ENCODE measurements at places on chromosomes 12 and 14.

GRCh38 chr12:52613384-52614030, 4.9 kb downstream of the KRT73 start:
- no peak for DNase-seq

- DNase-seq = no peak
Observed at GRCh38 chr12:55862286-55862685, 19.6 kb upstream of the MMP19 start.

- DNase-seq = no peak
Observed at GRCh38 chr12:7349418-7349817, 45.5 kb downstream of the ACSM4 start.

DNA sequence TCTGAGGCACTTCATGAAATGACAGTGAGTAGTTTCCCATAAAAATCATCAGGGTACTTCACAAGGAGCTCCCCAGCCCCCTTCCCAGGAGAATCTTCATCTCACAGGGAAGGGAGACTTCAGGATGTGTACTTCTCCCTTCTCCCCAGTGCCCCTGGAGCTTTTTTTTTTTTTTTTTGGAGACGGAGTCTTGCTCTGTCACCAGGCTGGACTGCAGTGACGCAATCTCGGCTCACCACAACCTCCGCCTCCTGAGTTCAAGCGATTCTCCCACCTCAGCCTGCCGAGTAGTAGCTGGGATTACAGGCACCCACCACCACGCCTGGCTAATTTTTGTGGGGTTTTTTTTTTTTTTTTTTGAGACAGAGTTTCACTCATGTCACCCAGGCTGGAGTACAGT, 10.4 kb downstream of the ITPK1 start:
- no peak for DNase-seq

GRCh38 chr14:50600849-50601248, 40.9 kb downstream of the ATL1 start:
- no peak for DNase-seq

GRCh38 chr12:119980242-119980641, 8.8 kb upstream of the BICDL1 start:
- no peak for DNase-seq

GRCh38 chr14:23055621-23056144, 1.6 kb downstream of the CDH24 start:
- no peak for DNase-seq

- DNase-seq = no peak
Observed at GRCh38 chr12:132205271-132206045, 61.2 kb downstream of the NOC4L start.

GRCh38 chr14:33636716-33637115, 314.2 kb downstream of the EGLN3 start:
- DNase-seq = no peak

- DNase-seq = no peak
Observed at GRCh38 chr14:103273145-103273744, 60.8 kb upstream of the EIF5 start.

DNA sequence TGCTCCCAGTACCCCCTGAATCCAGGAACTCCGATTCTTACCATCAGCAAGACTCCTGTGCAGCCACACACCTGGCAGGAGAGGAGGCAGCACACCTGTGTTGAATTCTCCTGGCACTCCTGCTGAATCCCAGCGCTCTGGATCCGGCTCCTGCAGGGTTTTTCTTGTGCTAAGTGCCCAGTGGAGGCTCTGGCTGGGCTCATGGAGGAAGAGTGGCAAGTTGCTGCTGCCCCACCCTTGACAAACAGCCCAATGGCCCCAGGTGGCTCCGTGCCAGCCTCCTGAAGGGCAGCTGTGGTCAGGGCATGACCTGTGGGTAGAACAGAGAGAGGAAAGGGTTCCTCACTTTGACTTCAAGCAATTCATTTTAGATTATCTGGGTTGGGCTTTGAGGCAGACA, 20.0 kb downstream of the CRACR2A start:
- no peak for DNase-seq

DNA sequence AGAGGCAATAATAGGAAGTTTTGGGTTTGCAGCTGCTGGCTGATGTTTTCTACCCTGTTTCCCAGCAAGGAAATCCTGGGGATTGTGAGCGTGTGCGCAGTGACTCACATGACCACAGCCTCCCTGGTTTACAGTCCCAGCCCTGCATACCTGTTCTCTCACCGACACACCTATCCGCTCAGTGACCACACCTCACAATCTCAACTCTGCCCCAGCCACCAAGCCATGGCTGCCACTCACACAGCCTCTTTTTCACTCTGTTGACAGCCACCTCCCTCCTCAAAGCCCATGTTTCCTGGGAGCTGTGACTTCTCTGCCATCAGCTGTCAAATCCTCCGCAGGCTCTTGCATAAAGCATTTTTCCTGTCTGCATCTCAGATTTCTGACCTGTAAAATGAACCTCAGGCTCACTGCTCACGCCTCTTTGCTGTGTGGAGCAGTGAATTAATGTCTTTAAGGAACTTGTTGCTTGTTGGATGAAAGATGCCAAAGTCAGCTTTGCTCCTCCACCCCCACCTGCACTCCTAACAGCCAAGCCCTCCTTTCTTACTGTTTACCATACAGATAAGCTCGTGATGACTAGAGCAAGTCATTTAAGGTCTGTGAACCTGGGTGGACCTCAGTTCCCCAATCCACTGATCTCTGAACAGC, 43.5 kb downstream of the B4GALNT3 start:
- DNase-seq = no peak

DNA sequence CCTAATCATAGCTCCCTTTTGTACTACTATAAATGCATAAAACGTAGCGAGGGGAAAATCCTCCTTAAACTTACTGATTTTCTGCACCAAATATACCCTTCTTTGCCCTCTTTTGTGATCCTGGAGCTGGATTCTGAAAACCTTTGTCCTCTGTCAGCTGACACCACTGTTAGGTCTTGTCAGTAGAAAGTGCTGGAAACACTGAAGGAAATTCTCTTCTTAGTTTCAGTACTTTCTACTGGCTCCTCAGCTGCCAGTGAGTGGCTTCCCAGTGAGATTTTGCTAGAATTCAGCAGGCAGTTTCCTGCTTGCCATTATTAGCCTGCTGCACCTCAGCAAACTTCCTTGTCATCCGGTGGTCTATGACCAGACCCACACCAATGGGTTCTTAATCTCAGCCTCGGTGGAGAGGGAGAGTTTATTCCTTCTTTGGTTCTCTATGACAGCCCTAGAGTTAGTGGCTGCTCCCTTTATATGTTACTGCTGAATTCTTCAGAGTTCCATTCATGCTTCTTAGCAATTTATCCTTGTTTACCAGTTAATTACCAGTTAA, 476.2 kb downstream of the FSCB start:
- no peak for DNase-seq

DNA sequence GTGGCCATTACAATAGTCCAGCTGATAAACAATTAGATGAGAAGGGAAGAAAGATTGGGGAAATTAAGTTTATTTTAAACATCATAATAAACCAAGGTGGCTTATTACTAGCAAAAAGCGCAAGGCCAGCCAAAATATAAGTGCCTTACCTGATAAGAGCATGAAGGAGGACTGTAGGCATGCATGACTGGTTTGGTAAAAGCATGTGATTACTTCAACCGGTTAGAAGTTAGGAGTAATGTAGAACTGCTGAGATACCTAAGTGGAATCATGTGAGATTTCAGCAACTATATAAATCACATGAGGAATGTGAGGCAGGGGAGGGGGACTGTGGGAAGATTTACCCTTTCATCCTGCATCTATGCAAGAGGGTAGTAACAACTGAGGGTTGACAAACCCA, 59.7 kb upstream of the CCDC196 start:
- no peak for DNase-seq

DNA sequence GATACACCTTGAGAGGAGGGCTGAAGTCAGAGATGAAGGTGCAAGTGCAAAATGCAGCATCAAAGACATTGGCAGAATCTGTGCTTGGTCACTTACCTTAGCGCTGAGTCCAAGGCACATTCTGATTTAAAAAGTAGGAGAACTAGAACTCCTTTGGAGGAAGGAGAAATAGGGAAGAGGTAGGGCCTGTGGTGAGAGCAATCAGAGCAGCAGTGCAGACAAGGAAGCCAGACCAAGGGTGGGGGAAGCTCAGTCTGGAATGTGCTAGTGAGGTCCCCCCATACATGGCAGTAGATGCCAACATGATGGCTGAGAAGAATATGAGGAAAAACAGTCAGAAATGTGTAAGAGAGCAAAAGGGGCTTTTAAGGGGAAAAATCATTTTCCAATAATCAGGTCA, 206.5 kb downstream of the SSPN start:
- DNase-seq = no peak

GRCh38 chr12:46386360-46386867, 13.8 kb upstream of the SLC38A2 start:
- DNase-seq = no peak

GRCh38 chr12:131100031-131100674, 146.4 kb downstream of the ADGRD1 start:
- DNase-seq = no peak

DNA sequence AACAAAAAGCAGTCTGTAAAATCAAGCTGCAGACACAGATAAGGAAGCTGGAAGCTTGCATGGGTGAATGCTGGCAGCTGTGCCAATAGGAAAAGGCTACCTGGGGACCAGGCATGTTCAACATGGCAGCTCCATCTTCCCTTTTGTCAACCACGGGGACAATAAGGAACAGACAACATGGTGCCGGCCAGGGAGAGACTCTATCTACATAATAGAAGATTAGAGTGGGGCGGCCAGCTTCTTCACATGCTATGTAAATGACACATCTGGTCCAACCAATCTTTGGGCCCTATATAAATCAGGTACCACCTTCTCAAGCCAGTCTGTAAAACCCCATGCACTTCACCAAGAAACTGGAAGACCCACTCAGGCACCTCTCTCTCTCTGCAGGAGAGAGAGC, 157.6 kb downstream of the SUDS3 start:
- DNase-seq = no peak

- DNase-seq = no peak
Observed at GRCh38 chr12:125148316-125148715, 83.1 kb downstream of the AACS start.

DNA sequence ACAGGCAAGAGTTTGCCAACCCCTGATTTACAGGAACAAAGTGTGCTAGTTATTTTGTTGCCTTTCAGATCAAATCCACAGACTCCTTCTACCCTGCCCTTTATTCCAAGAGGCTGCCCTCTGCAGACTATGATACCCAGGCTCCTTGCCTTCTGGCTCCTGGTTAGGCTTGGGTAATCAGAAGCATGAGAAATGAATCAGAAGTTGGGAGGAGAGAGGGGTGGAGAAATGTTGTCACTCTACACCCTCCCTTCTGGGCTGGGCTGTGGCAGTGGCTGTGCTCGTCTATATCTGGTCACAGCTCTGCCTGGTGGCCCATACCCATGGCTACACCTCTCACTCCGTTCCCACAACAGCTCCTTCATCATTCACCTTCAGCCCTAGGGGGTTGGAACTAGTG, 204.6 kb upstream of the PLXNC1 start:
- DNase-seq = no peak

DNA sequence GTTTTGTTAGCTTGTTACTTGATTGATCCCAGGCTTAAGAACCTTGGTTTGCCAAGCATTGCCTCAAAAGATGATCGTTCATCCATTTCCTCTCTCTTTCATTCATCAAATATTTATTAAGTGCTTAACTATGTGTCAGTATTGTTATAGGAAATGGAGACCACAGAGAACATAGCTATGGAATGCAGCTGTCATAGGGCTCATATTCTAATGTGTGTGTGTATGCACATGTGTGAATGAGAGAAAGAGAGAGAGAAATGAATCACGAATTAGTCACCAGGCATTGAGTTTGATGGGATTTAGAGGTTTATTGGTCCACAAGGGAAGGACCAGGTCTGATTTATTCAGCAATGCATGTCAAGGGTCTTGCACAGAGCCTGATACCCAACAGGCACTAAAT, 71.0 kb upstream of the FBXO21 start:
- no peak for DNase-seq

GRCh38 chr12:14261861-14262260, 103.6 kb upstream of the ATF7IP start:
- DNase-seq = no peak

- no peak for DNase-seq
Observed at GRCh38 chr14:72850360-72850759, 43.5 kb downstream of the DPF3 start.

- no peak for DNase-seq
Observed at GRCh38 chr12:124769163-124769530, 94.5 kb downstream of the SCARB1 start.

- no peak for DNase-seq
Observed at GRCh38 chr12:93154096-93154728, 223.5 kb upstream of the NUDT4 start.

DNA sequence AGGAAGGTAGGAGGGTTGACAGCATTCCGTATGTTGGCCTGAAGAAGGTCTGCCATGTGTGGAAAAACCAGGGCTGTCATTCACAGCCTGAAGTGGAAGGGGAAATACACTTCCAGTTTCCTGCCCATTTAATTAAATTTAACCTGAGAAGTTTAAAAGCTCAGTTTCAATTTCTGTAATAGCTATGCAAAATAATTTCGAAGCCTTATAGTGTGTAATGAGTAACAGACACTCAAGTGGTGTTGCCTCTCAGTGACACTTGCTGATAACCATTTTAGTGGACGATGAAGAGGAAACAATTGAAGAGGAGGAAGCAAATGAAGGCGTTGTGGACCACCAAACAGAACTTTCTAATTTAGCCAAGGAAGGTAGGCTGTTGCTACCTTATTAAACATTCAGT, 44.8 kb downstream of the EP400 start:
- DNase-seq = no peak

GRCh38 chr14:56324856-56325699, 206.9 kb downstream of the PELI2 start:
- no peak for DNase-seq

- no peak for DNase-seq
Observed at GRCh38 chr12:1474574-1475153, 119.7 kb downstream of the FBXL14 start.

DNA sequence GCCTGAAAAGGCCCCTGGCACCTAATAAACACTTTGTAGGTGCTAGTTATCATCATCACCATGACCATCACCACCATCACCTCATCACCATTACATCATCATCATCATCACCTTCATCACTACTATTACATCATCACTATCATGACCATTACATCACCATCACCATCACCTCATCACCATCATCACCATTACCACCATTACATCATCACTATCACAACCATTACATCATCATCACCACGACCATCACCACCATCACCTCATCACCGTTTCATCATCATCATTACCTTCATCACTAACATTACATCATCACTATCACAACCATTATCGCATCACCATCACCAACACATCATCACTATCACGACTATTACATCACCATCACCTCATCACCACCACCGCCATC, 132.8 kb downstream of the RIMBP2 start:
- no peak for DNase-seq

- DNase-seq = no peak
Observed at GRCh38 chr12:40802656-40803055, 110.4 kb downstream of the CNTN1 start.
